ENCODE measurements at places on chromosomes 3 and 15. TPM values are rescaled to one million over a fixed set of nuclear protein-coding genes. Genes with fewer than 3 reads are reported as not detected.

The SENP8 gene
- 5.6 TPM for polyA plus RNA-seq

The RLBP1 gene
- polyA plus RNA-seq = not detected

The DUOX1 gene
- polyA plus RNA-seq = 0.26 TPM

The CAMP gene
- polyA plus RNA-seq = not detected

The GOLGA6D gene
- not detected for polyA plus RNA-seq

The FLNB gene
- 115 TPM for polyA plus RNA-seq

The CCDC54 gene
- not detected for polyA plus RNA-seq

The NR1I2 gene
- polyA plus RNA-seq = 0.41 TPM

The FBXW12 gene
- not detected for polyA plus RNA-seq

- no peak for DNase-seq
These were observed 23.0 kb downstream of the TLNRD1 start for GRCh38 chr15:81023483-81024264.

- DNase-seq = no peak
These were observed 713 bp upstream of the MUC13 start for GRCh38 chr3:124935264-124935663.

GRCh38 chr3:16485395-16485992 lies 28.0 kb downstream of the RFTN1 start:
- no peak for DNase-seq

DNA sequence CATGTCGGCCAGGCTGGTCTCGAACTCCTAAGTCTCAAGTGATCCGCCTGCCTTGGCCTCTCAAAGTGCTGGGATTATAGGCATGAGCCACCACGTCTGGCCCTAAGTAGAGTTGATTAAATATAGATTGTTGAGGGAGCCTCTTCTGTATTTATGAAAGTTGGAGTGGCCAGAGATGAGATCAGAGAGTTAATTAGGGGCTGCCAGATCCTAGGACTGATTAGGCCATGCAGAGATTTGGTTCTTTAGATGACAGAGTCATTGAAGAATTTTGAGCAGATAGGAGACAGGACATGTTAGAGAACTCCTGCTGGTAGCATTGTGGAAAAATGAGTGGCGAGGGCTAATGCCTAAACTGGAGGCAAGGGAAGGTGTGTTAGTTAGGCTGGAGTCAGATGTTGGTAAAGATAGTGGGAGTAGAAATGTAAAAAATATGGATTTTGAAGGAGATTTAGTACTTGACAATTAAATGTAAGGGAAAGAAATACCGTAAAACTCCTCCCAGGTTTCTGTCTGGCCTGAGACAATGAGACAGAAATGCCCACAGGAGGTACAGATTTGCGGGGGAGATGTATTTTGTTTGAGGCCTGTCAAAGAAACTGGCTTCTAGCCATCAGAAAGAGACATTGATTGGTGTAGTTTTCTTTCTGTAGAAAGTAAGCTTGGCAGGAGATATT lies 23.4 kb downstream of the SACM1L start:
- DNase-seq = no peak

DNA sequence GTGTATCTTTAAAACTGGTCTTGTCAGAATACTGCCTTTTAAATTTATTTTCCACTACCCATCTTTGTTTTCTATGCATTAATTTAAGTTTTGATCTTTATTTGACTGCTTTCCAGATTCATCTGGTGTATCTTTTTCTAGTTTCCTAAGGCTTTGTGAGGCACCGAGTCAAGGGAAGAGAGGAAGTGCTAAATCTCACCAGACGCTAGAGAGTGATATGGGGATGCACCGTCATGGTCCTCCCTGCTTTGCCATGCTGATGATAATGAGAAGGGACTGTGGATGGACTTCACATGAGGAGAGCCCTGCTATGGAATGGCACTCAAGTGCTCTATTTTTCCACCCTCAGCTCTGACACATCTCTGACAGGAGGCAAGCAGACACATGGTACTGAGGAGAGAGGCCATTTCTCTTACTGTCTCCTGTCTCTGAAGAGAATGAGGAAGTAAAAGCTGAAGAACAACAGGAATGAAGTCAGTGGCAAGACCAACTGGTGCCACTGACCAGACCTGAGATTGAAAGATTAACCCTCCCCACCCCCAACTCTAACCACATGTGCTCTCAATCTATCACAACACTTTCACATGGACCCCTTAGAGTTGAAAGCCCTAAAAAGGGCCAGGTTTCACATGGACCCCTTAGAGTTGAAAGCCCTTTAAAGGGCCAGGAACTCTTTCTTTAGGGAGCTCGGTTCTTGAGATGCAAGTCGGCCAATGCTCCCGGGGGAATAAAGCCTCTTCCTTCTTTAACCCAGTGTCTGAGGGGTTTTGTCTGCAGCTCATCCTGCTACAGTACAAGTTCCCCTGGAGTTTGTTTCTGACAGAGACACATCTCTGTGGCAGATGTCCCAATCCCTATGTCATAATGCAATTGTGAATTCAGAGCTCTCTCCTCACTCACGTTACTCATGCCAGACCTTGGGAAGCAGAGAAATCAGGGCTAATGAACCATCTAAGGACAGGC lies at the start of gene IQCF2:
Gene IQCF2, plus strand, starts transcription at position 913 of the 963 bp plus-strand sequence. CDS start 52 bp downstream, outside the sequence.
- DNase-seq = no peak

GRCh38 chr15:25535866-25536265 lies 97.0 kb upstream of the UBE3A start:
- no peak for DNase-seq

DNA sequence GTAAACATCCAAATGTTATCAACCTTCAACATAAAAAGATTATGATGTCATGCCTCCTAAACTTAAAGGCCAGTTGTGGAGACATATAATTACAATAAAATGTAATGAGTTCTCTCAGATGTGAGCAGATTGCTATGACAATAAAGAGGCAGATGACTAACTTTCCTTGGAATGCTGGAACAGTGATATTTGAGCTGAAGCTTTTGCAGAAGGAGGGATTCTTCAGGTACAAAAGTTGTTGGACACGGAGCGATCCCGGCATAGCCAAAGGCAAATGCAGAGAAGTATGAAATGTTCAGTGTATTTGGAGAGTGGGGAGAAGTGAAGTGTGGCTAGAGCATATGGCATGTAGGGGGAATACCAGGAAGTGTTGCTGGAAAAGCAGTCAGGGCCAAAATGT lies 520.1 kb downstream of the FGF12 start:
- no peak for DNase-seq

DNA sequence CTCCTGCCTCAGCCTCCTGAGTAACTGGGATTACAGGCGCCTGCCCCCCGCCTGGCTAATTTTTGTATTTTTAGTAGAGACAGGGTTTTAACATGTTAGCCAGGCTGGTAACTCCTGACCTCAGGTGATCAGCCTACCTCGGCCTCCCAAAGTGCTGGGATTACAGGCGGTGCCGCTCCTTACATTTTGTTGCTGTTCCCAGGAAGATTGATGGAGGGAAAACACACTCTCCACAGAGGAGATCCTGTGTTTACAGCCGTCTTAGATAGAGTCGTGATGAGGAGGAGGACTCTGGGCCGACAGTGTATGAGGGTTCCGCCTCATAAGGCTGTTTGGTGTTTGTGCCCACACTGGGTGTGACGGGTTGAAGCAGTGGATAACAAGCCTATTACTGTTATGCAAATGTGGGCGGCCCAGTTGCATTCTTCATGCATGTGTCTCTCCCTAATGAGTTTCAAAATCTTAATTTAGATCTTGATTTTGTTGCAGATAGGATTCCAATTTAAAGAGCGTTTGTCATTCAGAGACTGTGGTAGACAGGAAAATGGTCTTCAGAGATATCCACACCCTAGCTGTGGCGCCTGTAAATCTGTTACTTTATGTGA lies 60.0 kb downstream of the APBA2 start:
- no peak for DNase-seq

- DNase-seq = no peak
These were observed 129.5 kb downstream of the TFDP2 start for GRCh38 chr3:142019794-142020320.

- no peak for DNase-seq
These were observed 31.7 kb downstream of the LSM3 start for GRCh38 chr3:14210290-14210688.

- no peak for DNase-seq
These were observed 134.4 kb downstream of the SMAD6 start for GRCh38 chr15:66836231-66837030.

DNA sequence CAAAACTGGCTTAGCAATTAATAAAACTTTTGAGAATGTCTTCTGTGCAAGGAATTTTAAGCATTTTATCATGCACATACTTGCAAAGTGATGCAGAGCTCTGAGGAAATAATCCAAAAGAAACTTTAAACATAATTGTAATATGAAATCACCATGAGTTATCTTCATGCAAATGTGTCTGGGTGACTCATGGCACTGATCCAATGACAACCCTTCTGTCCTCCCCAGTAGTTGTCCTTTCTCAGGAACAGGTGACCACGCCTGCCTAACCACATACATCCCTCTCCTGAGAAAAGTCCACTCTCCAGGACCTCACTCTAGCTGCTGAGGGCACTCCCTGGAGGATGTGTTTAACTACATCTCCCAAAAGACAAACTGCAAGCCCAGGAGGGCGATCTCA lies 530.6 kb upstream of the IL12A start:
- DNase-seq = no peak

GRCh38 chr15:73686781-73687256 lies 2.6 kb downstream of the CD276 start:
- DNase-seq = peak; percentile 28

DNA sequence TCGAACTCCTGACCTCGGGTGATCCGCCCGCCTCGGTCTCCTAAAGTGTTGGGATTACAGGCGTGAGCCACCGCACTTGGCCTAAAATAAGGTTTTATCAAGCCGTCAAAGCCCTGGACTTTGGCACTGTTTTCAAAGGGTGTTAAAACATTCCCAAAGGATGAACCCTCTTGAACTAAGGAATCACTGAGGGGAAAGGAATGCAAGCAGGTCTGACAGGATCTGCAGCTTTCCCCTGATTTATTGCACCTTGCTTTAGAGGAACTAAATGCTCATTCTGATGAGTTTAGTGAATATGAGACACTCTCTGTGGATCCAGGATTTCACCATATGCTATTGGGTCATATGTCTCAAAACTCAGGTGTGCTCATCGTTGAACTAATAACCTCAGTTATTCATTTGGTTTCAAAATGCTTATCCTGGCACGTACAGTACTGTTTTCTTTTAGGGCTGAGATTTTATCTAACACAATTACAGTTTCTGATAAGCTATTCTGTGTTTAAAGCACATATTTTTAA lies 63.0 kb upstream of the TSC22D2 start:
- peak; percentile 91 for DNase-seq

DNA sequence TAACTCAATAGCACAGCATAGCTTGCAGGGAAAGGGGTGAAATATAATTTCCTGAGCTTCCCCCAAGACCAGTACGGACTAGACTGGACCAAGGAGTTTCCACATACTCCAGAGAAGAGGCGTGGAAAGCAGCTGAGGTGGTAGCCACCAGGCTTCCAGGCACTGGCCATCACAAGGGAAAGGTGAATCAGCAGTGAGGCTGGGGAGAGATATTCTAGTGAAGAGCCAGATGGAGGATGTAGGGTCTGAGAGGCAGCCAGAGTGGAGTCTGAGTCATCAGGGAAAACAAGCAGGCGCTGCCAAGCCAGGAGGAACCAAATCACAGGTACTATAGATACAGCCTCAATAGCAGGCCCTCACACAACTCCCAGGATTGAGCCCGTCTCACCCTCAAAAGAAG lies 9.6 kb upstream of the RASA2 start:
- DNase-seq = no peak

DNA sequence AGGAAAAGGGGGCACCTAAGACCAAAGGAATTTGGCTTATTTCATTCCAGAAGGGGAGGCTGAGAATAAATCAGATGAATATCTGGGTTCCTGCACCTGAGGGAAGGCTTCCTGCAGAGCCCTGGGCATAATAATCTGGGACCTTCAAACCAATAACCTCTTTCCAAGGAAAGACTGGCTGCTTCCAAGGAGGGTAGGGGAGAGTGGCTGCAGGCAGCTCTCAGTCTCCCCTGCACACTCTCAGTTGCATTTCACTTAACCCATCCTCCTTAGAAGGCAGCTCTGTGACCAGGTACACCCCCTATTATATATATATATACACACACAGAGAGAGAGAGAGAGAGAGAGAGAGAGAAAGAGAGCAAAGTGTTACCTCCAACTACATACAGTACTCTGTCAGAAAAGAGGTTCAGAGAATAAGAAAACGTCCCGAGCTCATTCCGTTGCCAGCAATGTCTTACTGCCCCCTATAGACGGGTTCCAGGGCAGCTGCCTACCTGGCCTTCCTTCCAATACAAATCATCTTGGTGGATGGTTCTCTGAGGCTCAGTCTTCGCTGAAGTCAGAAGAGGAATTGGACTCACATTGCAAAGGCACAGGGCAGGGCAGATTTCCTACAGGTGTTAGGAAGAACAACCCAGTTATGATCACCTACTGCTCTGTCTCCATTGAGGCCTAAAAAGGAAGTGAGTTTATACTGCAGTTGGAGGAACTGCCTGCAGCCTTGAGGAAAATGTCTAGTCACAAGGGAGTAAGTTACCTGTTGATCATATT lies 26.1 kb downstream of the CAPN3 start:
- peak; percentile 48 for DNase-seq

GRCh38 chr3:42612928-42613327 lies 12.4 kb downstream of the NKTR start:
- DNase-seq = no peak

- DNase-seq = no peak
These were observed 507.7 kb downstream of the IGSF11 start for GRCh38 chr3:118526758-118527513.

All from kidney (tissue), 22 donors.